Pancreas (tissue), 10 donors: ENCODE measurements at places on chromosomes 5 and 9. TPM values are rescaled to one million over a fixed set of nuclear protein-coding genes. Genes with fewer than 3 reads are reported as not detected.

GRM6 gene
- total RNA-seq: not detected

BTNL3 gene
- 0.14 TPM for total RNA-seq

SLC6A19 gene
- total RNA-seq: 0.09 TPM

SPINK7 gene
- total RNA-seq: not detected

CNTNAP3B gene
- total RNA-seq: 2.3 TPM

UBAP2 gene
- total RNA-seq: 22.8 TPM

OTP gene
- not detected for total RNA-seq

ST6GALNAC6 gene
- 20.7 TPM for total RNA-seq
